Heart left ventricle (tissue), 16 donors: ENCODE measurements at places on chromosomes 4 and X.

GRCh38 chrX:123818243-123818642 lies 41.6 kb upstream of the XIAP start:
- DNase-seq, result no peak
- H3K4me3 ChIP-seq, result no peak overlapping the region
- no peaks in the 10 kb centered on the region for H3K36me3 ChIP-seq
- no peaks in the 10 kb centered on the region for H3K4me1 ChIP-seq

DNA sequence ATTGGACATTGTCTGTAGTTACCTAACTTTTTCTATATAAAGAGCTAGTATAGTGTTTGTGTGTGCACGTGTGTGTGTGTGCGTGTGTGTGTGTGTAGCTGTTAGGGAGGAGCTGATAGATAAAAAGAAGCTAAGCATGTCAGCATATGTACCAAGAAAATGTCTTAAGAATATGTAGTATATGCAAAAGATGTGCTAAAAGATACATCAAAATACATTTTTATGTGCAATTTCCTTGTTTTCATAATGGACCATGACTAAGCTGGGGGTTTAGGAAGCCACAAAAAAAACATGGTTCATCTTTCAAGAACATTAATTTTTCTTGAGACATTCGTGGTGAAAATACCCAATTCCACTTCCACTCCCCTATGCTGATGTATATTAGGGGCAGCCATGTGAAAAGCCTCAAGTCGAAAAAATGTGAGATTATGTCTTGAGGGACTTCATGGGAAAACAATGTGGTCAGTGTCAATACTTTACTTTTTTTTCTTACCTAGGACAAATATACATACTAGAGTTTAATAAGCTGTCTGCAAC lies 1599.7 kb downstream of the ARAP2 start:
- no peak for DNase-seq
- no peaks in the 10 kb centered on the region for H3K4me1 ChIP-seq

DNA sequence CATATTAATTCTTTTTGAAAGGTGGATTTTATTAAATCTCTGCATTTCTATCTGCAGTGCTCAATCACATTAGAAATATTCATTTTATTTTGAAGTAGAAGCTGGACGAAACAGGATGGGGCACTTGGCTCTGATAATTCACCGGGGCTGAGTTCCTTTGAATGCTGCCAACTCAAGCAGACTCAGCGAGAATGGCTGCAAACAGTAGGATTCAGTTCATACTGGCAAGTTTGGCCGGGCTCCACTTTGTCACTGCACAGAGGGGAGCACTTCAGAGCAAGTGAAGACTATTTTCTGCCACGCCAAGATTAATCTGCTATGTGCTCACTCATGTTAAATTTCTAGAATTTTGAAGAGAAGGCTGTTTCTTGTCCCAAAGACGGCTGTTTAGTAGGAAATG lies 30.7 kb upstream of the KLHL8 start:
- no peak for DNase-seq
- H3K4me1 ChIP-seq, result no peaks in the 10 kb centered on the region
- no peaks in the 10 kb centered on the region for H3K27me3 ChIP-seq
- H3K27ac ChIP-seq, result no peak overlapping the region
- H3K4me3 ChIP-seq, result no peak overlapping the region
- no peaks in the 10 kb centered on the region for H3K36me3 ChIP-seq

GRCh38 chr4:6643141-6643847 lies 2.8 kb downstream of the MRFAP1 start:
- DNase-seq, result no peak
- H3K36me3 ChIP-seq, result peaks cover 23% of the 10 kb centered on the region
- H3K27ac ChIP-seq, result no peak overlapping the region
- no peak overlapping the region for H3K4me3 ChIP-seq

DNA sequence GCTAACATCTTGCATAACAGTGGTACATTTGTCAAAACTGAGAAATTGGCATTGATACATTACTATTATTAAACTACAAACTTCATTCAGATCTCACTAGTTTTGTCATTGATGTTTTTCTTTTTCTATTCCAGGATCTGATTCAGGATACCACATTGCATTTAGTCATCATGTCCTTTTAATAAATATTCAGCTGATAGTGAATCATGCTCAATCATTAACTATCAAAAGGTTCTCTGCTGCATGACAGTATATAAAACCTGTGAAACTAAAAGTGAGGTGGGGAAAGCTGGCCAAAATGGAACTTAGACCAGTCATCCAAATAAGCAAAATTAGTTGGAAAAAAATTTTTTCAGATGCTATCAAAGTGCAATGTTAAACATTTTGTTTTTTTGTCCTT lies 28.1 kb upstream of the HS6ST2 start:
- H3K4me1 ChIP-seq, result no peaks in the 10 kb centered on the region
- no peaks in the 10 kb centered on the region for H3K36me3 ChIP-seq

DNA sequence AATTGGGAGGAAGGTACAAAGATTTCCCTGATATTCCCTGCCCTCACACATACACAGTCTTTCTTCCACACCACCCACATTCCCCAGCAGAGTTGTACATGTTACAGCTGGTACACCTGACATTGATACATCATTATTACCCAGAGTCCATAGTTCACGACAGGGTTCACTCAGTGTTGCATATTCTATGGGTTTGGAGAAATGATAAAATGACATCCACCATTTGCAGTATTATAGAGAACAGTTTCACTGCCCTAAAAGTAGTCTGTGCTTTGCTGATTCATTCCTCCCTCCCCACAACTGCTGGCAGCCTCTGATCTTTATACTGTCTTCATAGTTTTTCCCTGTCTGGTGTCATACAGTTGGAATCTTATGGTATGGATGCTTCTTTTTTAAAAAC lies 15.0 kb downstream of the AGA start:
- H3K27me3 ChIP-seq, result no peaks in the 10 kb centered on the region
- peaks cover 18% of the 10 kb centered on the region for H3K36me3 ChIP-seq
- no peak for DNase-seq
- no peaks in the 10 kb centered on the region for H3K4me1 ChIP-seq

GRCh38 chrX:120450163-120450562 lies 18.9 kb downstream of the LAMP2 start:
- DNase-seq, result no peak
- no peaks in the 10 kb centered on the region for H3K27me3 ChIP-seq
- H3K4me3 ChIP-seq, result no peak overlapping the region
- H3K4me1 ChIP-seq, result no peaks in the 10 kb centered on the region

GRCh38 chr4:3388471-3389232 lies 53.1 kb upstream of the HGFAC start:
- H3K27ac ChIP-seq, result peak overlapping the region; percentile 58
- peaks cover 47% of the 10 kb centered on the region for H3K4me1 ChIP-seq
- peak overlapping the region; percentile 35 for H3K4me3 ChIP-seq
- no peaks in the 10 kb centered on the region for H3K36me3 ChIP-seq
- no peak for DNase-seq
- H3K27me3 ChIP-seq, result no peaks in the 10 kb centered on the region

DNA sequence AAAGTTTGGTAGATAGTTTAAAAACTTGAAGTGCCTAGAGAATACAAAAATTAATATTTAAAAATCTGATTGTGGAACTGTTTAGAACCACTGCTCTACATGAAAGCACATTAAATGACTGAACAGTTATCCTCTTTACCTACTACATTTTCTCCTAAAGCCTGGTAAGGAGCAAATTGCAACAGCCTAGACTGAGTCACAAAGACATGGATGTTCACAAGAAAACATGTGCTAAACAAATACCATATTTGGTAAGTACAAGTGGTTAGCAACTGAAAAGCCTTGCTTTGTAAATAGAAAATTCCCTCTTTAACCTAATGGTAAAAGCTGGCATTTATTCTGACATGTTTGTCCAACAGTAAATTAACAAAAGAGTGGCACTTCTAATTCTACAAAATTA lies 203.1 kb downstream of the FBXO8 start:
- no peak overlapping the region for H3K4me3 ChIP-seq
- no peaks in the 10 kb centered on the region for H3K36me3 ChIP-seq
- H3K27me3 ChIP-seq, result no peaks in the 10 kb centered on the region
- DNase-seq, result no peak
- H3K4me1 ChIP-seq, result no peaks in the 10 kb centered on the region

- no peaks in the 10 kb centered on the region for H3K36me3 ChIP-seq
- H3K4me1 ChIP-seq, result no peaks in the 10 kb centered on the region
- no peak overlapping the region for H3K4me3 ChIP-seq
- no peak for DNase-seq
These were observed 38.7 kb downstream of the CCSER1 start for GRCh38 chr4:90165883-90166282.

DNA sequence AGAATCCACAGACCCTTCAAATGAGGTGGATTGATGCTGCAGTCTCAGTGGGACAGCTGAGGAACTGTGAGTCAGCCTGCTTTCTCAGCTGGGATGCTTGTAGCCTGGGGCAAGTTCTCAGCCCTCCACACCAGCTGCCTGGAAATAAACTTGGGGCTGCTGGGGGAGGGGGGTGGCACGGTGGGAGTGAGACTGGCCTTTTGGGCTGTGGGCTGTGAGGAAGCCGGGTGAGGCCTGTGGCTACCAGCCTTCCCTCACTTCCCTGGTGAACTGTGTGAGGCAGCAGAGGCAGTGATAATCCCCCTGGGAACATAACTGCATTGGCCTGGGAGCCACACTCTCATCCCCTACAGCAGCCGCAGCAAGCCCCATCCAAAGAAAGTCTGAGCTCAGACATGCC lies 114.5 kb upstream of the GUCY1A1 start:
- no peak for DNase-seq
- H3K27ac ChIP-seq, result no peak overlapping the region
- H3K27me3 ChIP-seq, result no peaks in the 10 kb centered on the region

DNA sequence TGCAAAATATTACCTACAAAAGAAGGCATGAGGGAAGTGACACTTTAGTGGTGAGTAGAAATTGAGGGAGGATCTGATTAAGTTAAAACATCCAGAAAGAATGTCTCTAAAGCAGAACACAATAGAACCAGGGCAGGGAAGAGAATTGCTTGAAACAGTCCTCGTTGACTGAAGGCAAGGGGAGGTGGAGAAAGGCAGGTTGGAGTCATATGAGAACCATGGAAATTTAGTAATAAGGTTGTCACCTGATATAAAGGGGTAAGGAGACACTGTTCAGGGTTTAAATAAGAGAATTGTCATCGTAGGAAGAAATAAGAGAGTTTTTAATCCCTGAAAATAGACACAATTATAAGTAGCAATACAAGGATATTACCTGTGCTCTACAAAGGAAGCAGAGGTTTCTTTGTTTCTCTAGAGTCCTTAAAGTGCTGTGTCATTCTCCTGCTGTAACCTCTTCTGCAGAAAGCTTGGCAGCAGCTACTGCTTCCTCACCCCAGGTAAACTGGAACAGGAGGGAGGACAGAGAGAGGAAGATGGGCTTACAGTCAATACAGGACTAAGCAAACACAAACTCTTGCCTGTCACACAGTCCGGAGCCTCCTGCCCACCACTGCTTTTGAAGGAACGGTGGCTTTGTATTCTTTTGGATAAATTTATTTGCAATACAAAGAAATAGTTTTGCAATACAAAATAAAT lies 258.4 kb downstream of the PPARGC1A start:
- no peak overlapping the region for H3K27ac ChIP-seq
- no peak overlapping the region for H3K4me3 ChIP-seq
- DNase-seq, result no peak
- no peaks in the 10 kb centered on the region for H3K4me1 ChIP-seq
- H3K36me3 ChIP-seq, result no peaks in the 10 kb centered on the region

- H3K4me1 ChIP-seq, result peaks cover 28% of the 10 kb centered on the region
- peak overlapping the region; percentile 87 for H3K27ac ChIP-seq
- no peaks in the 10 kb centered on the region for H3K36me3 ChIP-seq
- H3K27me3 ChIP-seq, result no peaks in the 10 kb centered on the region
These were observed 99.1 kb downstream of the ARHGAP10 start for GRCh38 chr4:147830987-147831386.

DNA sequence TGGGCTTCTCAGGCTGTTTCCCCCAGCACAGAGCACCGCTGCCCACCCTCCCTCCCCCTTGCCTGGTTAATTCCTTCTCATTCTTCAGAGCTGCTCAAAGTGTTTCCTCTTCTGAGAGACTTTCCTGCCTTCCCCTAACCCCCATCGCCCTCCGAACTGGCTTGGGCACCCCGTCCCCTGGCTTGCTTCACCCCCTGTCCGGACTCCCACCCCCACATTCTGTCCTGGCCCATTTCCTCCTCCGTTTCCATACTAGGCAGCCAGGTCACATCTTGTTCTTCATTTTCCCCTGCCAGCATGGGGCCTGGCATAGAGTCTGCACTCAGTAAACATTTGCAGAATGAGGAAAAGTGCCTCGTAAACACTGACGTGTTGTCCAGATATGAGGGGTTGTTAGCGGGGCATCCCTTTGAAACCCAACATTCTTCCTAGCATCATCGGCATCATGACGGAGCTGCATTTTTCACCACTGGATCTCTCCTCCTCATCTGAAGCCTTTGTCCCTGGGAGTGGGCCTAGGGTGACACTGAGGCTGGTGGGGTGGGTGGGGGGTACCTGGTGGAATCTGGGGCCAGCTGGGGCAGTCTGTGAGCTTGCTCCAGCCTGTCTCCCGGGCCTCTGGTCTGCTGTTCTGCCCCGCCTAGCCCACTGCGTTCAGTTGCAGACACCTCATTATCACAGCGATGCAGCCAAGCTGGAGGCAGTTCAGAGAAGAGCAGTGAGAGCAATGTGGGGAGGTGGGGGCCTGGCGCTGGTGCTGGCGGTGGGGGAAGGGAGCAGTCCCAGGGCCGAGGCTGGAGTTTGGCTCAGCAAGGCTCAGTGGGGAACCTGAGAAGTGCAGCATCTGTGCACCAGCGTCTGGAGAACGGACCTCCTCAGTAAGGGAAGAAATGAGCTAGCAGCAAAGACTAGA lies 149.4 kb upstream of the PJA1 start:
- no peak overlapping the region for H3K4me3 ChIP-seq
- no peaks in the 10 kb centered on the region for H3K36me3 ChIP-seq
- peak; percentile 20 for DNase-seq
- H3K4me1 ChIP-seq, result no peaks in the 10 kb centered on the region
- H3K27me3 ChIP-seq, result no peaks in the 10 kb centered on the region

- DNase-seq, result peak; percentile 76
- no peaks in the 10 kb centered on the region for H3K27me3 ChIP-seq
- H3K4me1 ChIP-seq, result peaks cover 12% of the 10 kb centered on the region
- no peak overlapping the region for H3K27ac ChIP-seq
- no peak overlapping the region for H3K4me3 ChIP-seq
These were observed 2.9 kb downstream of the LRPAP1 start for GRCh38 chr4:3529363-3529762.

GRCh38 chrX:73839152-73839551 lies 276.2 kb downstream of the CHIC1 start:
- H3K4me3 ChIP-seq, result no peak overlapping the region
- no peak overlapping the region for H3K27ac ChIP-seq
- H3K36me3 ChIP-seq, result no peaks in the 10 kb centered on the region
- H3K27me3 ChIP-seq, result no peaks in the 10 kb centered on the region
- no peak for DNase-seq
- peaks cover 24% of the 10 kb centered on the region for H3K4me1 ChIP-seq

DNA sequence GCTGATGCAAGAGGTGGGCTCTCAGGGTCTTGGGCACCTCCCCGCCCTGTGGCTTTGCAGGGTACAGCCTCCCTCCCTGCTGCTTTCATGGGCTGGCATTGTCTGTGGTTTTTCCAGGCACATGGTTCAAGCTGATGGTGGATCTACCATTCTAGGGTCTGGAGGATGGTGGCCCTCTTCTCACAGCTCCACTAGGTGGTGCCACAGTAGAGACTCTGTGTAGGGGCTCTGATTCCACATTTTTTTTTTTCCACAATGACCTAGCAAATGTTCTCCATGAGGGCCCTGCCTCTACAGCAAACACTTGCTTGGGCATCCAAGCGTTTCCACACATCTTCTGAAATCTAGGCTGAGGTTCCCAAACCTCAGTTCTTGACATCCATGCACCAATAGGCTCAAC lies 657.9 kb upstream of the CT83 start:
- no peaks in the 10 kb centered on the region for H3K27me3 ChIP-seq
- H3K36me3 ChIP-seq, result no peaks in the 10 kb centered on the region
- H3K4me3 ChIP-seq, result no peak overlapping the region
- no peak for DNase-seq
